ENCODE measurements at places on chromosomes 3 and 15.

GRCh38 chr3:167057581-167057980 lies 322.5 kb downstream of the ZBBX start:
- DNase-seq = no peak

- no peak for DNase-seq
Observed at GRCh38 chr15:35602836-35603235, 56.9 kb upstream of the DPH6 start.

- DNase-seq = no peak
Observed at GRCh38 chr3:17176757-17177156, 292.0 kb downstream of the PLCL2 start.

GRCh38 chr3:129558081-129558771 lies 15.3 kb downstream of the H1-8 start:
- DNase-seq = no peak

DNA sequence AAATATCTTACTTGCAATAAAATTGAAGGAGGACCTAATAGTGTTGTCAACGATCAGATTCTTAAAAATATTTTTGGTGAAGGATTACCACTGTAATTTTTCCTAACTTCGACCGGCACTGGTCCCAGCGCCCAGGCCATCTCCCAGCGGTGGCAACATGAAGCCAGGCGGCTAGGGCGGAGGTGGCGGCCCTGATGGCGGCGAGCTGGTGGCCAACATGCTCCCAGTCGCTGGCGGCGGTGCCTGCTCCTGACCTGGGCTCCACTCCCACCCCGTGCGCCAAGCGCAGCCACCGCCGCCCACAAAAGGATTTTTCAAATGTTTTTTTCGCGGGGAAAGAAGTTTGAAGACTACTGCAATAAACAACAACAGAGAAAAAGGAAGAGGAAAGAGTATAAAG lies 56.5 kb upstream of the B3GALNT1 start:
- no peak for DNase-seq

DNA sequence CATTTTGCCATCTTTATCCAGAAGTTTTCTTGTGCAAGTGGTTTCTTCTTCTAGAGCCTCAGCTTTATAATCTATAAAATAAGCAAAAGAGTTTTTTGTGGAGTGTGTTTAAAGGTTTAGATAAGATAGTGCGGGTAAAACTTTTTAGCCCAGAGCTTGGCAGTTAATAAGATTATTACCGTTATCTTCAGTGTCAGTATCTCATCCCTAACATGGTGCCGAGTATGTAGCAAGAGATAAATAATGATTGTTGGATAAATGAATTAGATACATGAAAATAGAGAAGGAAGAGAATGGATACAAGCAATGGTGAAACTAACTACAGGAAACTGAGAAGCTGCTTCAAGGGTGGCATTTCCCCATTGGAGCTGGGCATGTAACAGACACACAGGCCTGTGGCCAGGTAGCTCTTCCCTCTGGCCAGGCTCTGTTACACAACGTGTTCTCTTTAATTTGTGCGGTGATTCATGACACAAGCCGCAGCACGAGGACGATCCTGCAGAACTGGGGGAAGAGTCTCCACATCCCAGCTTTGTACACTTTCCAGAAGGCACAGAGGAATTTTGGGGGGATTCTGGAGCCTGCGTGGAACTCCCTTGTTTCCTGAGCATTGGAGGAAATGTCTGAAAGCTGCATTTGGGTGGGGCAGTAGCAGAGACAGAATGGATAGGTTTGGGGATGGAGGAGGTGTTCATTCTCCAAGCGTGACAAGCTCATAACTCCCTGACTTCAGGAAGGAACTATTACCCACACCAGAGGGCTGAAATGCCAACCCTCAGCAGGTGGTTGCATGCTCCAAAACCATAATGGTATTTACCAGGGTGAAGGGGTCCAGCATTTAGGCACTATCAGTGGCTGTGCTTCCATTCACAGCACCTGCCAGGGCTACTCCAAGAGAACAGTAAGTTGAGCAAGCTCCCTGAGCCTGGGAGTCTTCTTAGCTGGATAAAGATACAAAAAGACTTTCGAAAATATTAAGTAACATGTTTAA lies 14.2 kb upstream of the ST6GAL1 start:
- no peak for DNase-seq

DNA sequence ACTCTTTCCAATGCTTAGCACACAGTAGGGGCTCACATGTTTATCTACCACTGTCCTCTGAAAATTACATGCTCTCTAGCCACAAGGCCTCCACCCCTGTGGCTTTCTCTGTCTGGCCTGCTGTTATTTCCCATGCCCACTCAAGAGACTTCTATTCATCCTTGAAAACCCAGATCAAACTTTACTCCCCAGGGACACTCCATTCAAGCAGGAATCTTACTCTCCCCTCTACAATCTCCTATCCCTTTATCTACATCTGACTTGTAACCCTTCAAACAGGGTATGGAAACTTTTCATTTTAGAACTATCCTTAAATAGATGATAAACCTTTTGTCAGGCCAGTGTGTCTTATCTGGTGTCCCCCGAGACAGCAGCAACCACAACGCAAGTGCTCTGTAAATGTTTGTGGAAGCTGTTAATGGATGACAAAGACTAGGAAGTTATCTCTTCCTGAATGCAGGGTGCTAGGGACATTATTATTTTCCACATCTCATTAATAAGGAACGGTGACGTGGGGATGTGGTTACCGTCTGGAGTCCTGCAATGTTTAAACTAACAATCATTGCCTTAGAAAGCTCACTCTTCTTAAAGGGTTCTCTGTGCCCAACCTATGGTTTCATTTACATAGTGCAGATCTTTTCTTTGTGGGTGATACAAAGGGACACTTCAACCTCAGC lies 322.3 kb downstream of the ARRDC4 start:
- no peak for DNase-seq

- peak; percentile 87 for DNase-seq
Observed at GRCh38 chr15:67196672-67197363, 57.6 kb downstream of the AAGAB start.

DNA sequence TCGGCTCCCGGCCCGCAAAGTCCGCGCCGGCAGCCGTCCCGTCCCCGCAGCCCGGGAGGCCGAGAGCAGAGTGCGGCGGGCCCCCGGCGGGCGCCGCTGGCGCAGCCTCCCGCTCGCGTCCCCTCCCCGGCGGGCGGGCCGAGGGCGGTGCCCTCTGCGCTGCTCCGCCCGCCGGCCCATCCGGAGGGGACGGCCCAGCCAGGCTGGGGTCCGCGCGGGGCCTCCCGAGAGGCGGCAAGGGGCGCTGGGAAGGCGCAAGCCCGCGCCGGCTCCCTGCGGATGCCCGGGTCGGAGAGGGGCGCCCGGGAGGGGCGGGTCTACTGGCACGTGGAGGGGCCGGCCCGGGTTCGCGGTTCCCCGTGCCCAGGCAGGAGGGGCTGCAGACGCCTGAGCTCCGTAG lies at the start of the genes CLCN2 and POLR2H:
TSS of gene CLCN2 (minus strand) at position 74 of the 400 bp plus-strand sequence. CDS start 126 bp downstream, outside the sequence.
TSS of gene POLR2H (plus strand) at position 179 of the 400 bp plus-strand sequence. CDS start 1,783 bp downstream, outside the sequence.
- DNase-seq = peak; percentile 49

- no peak for DNase-seq
Observed at GRCh38 chr3:138265745-138266144, 63.9 kb downstream of the NME9 start.

DNA sequence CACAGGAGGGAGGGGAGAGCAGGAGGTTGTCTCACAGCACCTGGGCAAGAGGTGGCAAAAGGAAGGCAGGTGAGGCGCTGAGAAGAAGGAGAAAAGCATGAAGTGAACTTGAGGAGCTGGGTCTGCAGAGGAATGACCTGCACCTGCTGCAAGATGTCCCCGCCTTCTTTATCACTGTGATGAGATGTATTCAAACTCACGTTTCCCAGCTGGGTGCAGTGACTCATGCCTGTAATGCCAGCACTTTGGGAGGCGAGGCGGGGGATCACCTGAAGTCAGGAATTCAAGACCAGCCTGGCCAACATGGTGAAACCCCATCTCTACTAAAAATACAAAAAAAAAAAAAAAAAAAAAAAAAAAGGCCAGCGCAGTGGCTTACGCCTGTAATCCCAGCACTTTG lies 22.2 kb upstream of the ZNF710 start:
- DNase-seq = no peak

- no peak for DNase-seq
Observed at GRCh38 chr3:10468613-10469354, 36.6 kb downstream of the ATP2B2 start.

DNA sequence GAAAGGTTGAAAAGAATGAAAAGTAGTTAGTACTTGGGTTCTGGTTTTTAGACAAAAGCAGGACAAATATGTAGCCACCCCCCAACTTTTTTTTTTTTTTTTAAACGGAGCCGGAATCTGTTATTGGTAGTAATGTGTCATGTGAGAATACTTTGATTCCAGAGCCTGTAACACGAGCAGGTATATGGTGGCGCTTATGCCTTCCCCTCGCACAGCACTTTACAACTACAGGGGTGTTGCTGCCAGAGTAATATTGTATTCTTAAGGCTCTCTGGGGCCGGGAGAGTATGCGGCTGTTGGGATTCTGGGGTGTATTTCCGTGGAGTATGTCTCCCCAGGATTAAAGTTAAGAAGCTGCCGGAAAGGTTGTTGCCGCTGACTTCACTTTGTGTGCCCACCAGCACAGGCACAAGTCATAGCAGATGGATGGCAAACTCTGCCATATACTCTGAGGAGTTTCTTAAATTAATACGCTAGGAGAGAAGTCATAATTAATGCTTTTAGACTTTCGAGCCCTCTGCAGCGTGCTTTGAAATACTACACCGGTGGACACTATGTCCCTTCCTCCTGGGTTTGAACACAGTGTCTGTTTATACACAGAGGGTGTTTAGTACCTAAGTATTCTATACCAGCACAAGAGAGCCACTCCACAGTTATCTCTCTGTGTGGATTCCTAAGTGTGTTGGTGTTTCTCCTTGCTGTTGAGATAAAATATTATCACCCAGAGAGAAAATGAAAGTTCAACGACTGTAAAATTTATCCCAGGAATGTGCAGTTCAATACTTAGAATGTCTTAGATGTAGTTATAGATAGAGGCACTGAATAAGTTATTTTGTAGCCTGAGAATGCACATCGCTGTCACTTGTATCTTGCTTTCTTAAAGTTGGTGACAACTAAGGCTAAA lies 1.4 kb downstream of the MBNL1 start:
- DNase-seq = peak; percentile 25

- no peak for DNase-seq
Observed at GRCh38 chr3:189084620-189085019, 87.2 kb upstream of the TPRG1 start.

- no peak for DNase-seq
Observed at GRCh38 chr15:73781038-73781925, 28.1 kb upstream of the INSYN1 start.

DNA sequence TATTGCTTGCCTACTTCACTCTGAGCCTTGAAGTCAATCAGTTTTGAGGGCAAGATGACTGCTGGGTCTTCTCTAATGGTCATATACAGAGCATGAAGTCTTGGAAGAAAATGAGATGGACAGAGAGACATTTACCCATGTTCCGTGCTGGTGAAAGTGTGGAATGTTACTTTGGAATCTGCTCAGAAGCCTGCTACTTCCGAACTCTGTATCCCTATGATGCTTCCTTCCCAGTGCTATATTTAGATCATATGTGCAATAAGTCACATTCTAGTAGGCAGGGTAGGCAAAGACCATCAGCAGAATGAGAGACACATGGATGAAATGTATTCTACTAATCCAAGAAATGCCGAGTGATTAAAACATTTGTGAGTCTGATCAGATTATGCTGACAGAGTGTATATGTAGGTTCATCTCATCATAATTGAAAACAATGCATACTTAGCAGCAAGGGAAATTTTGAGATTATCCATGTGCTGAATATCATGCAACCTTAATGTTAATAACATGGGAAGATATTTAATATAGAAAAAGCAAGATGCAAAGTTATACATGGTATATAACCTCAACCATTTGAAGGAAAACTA lies 60.5 kb downstream of the RAB7A start:
- DNase-seq = peak; percentile 57

DNA sequence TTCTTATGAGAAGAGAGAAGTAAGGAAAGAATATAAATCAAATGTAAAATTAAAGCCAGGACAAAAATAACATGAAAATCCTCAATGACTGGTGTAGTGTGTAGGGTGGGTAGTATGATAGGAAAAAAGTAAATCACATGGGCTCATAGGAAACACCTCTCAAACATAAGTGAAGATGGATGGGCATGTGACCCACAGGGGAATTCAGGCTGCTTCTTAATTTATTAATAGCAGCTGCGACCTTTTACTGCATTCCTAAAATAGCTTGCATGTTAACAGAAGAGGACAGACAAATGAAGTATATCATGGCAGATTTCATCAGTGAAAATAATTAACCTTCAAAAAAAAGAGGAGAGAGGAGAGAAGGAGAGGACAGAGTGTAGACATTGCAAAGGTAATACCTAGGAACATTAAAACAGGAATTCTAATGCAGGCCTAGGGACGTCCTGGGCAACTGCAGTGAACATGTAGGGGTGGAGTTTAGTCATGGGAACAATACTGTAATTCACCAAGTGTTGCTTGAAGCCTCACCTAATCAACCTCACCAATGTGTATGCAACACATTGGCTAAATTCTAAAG lies 132.9 kb downstream of the KCNMB2 start:
- peak; percentile 53 for DNase-seq

- DNase-seq = no peak
Observed at GRCh38 chr3:175620532-175620931, 761.4 kb downstream of the NAALADL2 start.

GRCh38 chr3:13116426-13116825 lies 43.2 kb upstream of the IQSEC1 start:
- no peak for DNase-seq

GRCh38 chr3:49411968-49412631 lies at the start of the genes RHOA and TCTA:
Gene RHOA, minus strand, starts transcription at chr3:49411976. Its CDS starts 36,387 bp downstream, at chr3:49375589.
Gene TCTA, plus strand, starts transcription at chr3:49412423. Its CDS starts 4 bp downstream, at chr3:49412427.
- peak; percentile 100 for DNase-seq

GRCh38 chr3:177563792-177564191 lies 366.5 kb upstream of the TBL1XR1 start:
- no peak for DNase-seq
